ENCODE measurements at places on chromosomes 16 and 17.

DNA sequence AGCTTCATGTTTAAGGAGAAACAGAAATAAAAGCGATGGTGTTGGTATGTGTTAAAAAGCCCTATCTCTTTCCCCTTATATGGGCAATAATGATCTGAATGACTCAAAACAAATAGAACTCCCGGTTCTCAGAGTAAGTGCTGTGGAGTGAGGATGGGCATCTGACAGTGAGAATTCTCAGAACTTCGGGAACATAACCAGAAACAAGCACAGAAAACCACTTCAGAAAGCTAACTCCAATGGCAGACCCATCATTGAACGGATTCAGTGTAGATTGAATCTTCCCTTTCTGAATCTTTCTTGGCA, 67.2 kb downstream of the CDH8 start:
- no peak for DNase-seq

GRCh38 chr17:72376526-72377345, 255.9 kb downstream of the SOX9 start:
- no peak for DNase-seq

DNA sequence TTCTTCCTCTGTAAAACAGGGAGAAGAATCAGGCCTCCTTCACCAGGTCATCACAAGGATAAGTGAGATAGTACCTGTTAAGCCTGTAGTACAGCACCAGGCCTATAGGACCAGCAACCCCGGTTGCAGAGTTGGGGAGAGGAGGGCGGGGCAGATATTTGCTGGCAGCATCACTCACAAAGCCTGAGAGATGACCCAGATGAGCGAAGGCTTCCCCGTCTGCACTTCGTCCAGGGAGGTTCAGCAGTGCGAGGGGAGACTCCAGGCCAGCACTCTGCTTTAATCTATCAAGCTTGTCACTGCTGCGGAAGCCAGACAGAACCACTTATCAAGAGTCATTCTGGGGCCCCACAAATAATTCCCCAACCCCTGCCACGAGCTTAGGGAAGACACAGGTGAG, 15.8 kb upstream of the RBBP6 start:
- DNase-seq: no peak

DNA sequence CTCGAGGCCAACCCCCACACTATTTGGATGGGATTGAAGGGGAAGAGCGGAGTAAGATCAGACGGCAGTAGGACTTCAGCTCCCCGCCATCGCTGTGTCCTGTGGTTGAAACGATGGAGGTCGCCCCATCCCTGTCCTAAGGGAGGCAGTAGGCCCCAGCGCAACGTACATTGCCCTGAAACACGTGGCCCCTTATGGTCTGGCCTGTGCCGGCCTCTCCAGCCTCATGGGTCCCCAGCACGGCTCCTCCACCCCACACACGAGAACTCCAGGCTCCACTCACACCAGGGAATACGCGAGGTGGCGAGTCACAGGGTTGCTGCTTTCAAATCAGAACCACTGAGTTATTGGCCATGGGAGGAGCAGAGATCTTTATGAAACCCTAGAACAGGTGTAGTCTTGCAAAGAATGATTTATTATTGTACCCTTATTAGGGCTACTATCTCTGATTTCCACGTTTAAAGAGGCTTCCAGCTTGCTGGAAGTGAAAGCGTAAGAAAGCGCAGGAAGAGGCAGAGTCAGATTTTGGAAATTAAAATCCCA, 669 bp upstream of the DCTPP1 start:
- no peak for DNase-seq

GRCh38 chr17:17235212-17236174, 1.5 kb downstream of the FLCN start:
- no peak for DNase-seq

DNA sequence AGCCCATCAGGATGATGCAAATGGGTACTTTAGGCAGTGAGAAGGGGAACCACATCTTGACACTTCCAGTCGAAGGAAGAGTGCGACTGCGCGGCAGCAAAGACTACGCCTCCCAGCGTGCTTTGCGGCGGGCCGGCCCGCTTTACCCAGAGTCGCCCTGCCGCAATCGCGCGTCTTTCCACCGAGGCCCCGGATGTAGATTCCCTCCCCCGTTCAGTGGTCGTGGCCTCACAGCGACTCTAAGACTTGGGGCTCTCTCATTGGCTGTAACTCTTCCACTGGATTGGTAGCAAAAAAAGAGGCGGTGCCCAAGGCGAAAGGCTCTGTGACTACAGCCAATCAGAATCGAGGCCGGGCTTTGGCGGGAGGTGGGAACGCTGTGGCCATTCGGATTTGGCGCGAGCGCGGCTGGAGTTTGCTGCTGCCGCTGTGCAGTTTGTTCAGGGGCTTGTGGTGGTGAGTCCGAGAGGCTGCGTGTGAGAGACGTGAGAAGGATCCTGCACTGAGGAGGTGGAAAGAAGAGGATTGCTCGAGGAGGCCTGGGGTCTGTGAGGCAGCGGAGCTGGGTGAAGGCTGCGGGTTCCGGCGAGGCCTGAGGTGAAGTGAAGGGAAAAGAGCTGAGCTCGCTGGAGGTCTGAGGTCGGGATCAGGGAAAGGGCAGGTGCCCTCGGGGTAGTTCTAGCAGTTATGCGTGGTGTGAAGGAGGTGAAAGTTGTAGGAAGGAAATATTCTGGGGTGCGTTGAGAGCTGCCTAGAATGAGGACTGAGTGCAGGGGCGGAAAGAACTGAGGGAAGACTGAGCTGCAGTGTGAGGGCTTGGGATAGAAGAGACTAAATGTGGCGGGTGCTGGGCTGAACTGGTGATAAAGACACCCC, at the start of gene CDC6:
Gene CDC6, plus strand, starts transcription at position 386 of the 876 bp plus-strand sequence. CDS start 1,542 bp downstream, outside the sequence.
- peak; percentile 98 for DNase-seq

- DNase-seq: no peak
Measured at GRCh38 chr17:48605409-48605919, 678 bp upstream of the HOXB6 start.

GRCh38 chr17:22171631-22172030, 479.3 kb downstream of the KCNJ18 start:
- DNase-seq: no peak

GRCh38 chr16:9042964-9043680, 48.3 kb upstream of the HAPSTR1 start:
- DNase-seq: no peak

DNA sequence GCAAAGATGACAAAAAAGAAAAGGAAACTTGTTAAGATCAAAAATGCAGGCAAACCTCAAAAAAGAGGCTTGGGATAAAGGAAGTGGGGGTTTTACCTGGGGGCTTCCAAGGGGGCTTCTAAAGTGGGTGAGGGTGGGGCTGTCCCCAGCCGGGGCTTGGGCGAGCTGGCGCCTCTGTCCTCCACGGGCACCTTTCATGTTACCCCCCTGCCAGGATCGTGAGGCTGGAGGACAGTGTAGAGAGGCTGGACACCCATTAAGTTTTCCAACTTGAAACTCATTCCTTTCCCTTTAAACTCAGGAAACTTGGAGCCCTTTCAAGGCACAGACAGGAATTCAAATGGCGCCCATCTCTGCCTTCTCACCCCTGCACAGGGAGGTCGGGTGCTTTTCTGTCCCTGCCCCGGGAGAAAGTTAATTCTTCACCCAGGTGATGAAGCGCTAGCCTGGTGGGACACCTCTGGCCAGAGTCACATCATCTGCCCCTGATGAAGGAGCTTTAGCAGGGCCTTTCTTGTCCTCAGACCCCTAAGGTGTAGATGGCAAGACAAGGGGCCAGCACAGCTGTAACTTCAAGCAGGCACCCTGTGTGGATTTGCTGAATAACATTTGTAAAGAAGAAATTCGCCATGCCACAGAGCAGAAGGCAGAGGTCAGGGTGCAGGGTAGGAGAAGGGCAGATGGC, 87.3 kb downstream of the C16orf78 start:
- no peak for DNase-seq

GRCh38 chr16:1182316-1182671, 29.4 kb downstream of the CACNA1H start:
- no peak for DNase-seq

GRCh38 chr17:19672009-19672750, 23.6 kb downstream of the ALDH3A2 start:
- no peak for DNase-seq

GRCh38 chr16:28491230-28491969, 474 bp downstream of the CLN3 start:
- no peak for DNase-seq

- DNase-seq: no peak
Measured at GRCh38 chr16:57799600-57800199, 2.6 kb downstream of the KIFC3 start.

- no peak for DNase-seq
Measured at GRCh38 chr17:57924677-57925076, 30.5 kb downstream of the CUEDC1 start.

GRCh38 chr16:26120729-26121128, 429.0 kb downstream of the HS3ST4 start:
- DNase-seq: no peak

GRCh38 chr17:65301184-65301583, 164.0 kb downstream of the RGS9 start:
- no peak for DNase-seq

- no peak for DNase-seq
Measured at GRCh38 chr17:50657627-50658026, 22.9 kb downstream of the ABCC3 start.

DNA sequence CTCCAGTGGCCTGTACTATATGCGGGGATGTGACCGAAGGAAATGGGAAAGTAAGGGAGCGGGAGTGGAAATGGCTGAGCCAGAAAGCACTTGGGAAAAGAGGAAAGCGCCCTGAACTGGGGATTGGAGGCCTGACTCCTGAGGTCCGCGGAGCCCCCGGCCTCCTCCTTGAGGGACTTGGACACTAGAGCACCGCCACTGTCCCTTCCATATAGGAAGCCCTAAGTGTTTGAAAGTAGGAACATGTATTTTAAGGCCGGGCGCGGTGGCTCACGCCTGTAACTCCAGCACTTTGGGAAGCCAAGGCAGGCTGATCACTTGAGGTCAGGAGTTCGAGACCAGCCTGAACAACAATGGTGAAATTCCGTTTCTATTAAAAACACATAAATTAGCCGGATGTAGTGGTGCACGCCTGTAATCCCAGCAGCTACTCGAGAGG, 530 bp upstream of the ZDHHC7 start:
- DNase-seq: no peak

DNA sequence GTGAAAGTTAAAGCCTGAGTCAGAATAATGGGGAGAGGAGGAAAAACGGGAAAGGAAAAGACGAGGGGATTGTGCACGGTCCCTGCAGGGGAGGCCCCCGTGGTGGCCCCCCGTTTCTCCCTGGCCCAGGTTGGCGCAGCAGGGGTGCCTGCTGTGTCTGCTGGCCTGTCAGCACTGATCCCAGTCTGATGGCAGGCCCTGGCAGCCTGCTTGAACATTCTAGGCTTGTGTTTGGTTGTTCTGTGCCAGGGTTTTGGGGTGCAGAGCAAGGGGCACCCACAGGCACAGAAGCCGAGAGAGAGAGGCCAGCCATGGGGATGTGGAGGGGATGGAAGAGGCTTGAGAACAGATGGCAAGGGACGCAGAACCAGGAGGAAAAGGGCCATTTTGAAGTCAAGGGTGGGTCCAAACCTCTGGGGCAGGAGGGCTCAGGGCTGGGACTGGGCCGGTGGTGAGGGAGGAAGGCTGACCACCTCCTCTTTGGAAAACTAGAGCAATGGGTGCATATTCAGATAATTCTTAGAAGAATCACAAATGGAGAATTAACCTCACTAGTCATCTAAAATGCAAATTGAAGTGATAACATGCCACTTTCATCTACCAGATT, 35.9 kb downstream of the TBX4 start:
- no peak for DNase-seq

DNA sequence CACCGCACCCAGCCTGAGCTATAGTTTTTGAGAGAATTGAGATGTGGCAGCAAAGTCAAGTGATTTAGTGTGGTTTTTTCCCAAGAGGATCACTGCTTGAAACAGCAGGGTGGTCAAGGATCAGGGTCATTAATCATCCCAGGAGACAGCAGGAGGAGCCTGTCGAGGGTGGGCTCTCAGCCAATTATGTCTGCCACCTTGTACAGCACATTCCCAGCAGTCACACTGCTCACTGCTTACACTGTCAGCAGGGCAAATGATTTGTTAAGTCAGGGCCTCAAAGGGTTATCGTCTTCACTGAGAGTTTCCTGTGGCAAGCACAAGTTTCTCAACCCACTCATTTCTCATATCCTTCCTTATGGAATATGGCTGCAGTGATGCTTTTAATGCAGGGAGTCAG, 13.2 kb downstream of the B3GNT9 start:
- no peak for DNase-seq

- no peak for DNase-seq
Measured at GRCh38 chr17:66250686-66251085, 21.5 kb upstream of the APOH start.

DNA sequence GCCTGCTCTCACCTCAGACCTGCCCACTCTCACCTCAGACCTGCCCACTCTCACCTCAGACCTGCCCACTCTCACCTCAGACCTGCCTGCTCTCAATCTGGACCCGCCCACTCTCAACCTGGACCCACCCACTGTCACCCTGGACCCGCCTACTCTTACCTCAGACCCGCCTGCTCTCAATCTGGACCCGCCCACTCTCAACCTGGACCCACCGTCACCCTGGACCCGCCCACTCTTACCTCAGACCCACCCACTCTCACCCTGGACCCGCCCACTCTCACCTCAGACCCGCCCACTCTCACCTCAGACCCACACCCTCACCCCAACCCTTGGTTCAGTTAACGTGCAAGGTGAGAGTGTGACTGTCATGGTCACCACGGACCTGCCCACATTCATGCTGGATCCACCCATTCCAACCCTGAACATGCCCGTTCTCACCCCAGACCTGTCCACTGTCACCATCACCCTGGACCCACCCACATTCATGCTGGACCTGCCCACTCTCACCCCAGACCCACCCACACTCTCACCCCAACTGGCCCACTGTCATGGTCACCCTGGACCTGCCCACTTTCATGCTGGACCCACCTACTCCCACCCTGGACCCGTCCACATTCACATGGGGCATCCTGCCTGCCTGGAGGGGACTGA, 31.2 kb upstream of the ENPP7 start:
- DNase-seq: no peak

- no peak for DNase-seq
Measured at GRCh38 chr16:89689142-89689541, 2.7 kb downstream of the CDK10 start.

GRCh38 chr17:1726626-1727257, 2.2 kb downstream of the WDR81 start:
- DNase-seq: no peak

GRCh38 chr16:83143788-83144187, 517.0 kb downstream of the CDH13 start:
- no peak for DNase-seq

- DNase-seq: peak; percentile 7
Measured at GRCh38 chr16:85687651-85688471, 893 bp downstream of the GINS2 start.

DNA sequence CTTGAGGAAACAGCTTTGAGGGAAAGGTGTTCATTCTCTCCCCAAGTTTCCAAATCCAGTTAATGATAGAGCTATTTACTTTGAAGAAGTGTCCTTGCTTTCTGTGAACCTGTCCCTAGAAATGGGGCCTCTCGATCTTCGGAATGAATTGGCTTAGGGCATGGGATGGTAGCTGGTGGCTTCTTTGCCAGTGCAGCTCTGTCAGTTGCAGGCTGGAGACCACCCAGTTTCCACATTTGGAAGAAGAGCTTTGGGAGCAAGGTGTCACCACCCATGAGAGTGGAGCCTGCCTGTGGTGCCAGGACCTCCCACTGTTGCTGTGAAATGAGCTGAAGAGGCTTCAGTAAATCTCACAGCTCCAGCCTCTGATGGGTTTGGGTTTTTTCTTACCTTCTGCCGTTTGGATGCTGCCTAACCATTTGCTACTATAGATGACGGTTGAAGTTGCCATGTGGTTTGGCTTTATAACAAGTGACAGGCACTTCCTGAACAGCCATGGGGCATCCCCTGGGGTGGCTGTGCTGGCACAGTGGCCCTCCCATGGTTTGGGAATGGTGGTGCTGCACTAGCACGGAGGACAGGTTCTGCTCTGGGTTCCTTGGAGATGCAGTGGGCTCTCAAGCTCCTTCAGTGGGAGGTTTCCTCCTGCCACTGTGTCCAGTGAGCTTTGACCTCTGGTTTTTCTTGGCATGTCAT, 19.5 kb upstream of the SLC5A10 start:
- no peak for DNase-seq

Measured in stimulated activated CD8-positive, alpha-beta memory T cell treated with anti-CD3 and anti-CD28 coated beads, Interleukin-7, amount 100 ng/mL, for 48 hours (primary cell).